ENCODE measurements at places on chromosomes 7 and 10. TPM values are rescaled to one million over a fixed set of nuclear protein-coding genes. Genes with fewer than 3 reads are reported as not detected.

GRCh38 chr10:96902731-96903358, 70.7 kb downstream of the LCOR start:
- DNase-seq, result no peak

DNA sequence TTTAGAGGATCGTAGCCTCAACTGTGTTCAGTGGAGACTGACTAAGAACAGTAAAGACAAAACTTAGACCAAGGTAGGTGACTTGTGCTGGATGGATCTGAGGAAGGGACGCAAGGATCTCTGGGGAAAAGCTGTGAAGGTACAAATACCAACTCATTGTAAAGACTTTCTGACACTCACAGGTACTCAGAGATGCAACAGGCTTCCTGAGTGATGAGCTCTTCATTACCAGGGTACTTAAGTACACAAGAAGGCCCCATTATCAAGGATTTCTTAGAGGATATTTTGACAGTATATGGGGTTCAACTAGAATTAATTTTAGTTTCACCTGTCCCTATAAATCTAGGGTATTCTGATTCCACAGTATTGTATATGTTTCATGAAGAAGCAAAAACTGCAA, 440.7 kb downstream of the PLXDC2 start:
- no peak for DNase-seq

DNA sequence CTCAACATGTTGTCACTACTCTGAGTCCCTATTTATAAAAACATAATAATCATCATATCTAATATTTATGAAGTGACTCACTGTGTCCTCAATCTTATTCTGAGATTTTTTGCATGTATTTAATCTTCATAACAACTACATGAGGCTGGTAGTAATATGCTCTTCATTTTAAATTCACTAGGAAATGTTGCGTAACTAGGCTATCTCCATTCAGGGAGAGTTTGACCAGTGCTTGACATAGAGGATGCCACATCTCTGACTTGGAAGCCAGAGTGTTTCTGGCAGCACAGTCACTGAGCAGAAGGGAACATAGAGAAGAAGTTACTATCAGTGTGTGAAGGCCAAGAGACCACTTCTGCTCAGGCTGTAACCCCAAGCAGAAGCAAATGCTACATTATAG, 88.9 kb downstream of the FAM13C start:
- DNase-seq, result no peak

GRCh38 chr7:120927454-120928103, 23.0 kb upstream of the ING3 start:
- no peak for DNase-seq

The EIF4H gene
- polyA plus RNA-seq, result 298 TPM

The SAMD9L gene
- polyA plus RNA-seq, result 3.3 TPM

- DNase-seq, result no peak
These were observed 107.4 kb downstream of the CDH23 start for GRCh38 chr10:71504168-71504567.

- DNase-seq, result no peak
These were observed 38.6 kb upstream of the ADD3 start for GRCh38 chr10:109968953-109969759.

- no peak for DNase-seq
These were observed 29.4 kb downstream of the ZNRF2 start for GRCh38 chr7:30313793-30314192.

The MMD2 gene
- polyA plus RNA-seq, result not detected

GRCh38 chr7:7210475-7211237, 28.3 kb downstream of the C1GALT1 start:
- DNase-seq, result no peak

DNA sequence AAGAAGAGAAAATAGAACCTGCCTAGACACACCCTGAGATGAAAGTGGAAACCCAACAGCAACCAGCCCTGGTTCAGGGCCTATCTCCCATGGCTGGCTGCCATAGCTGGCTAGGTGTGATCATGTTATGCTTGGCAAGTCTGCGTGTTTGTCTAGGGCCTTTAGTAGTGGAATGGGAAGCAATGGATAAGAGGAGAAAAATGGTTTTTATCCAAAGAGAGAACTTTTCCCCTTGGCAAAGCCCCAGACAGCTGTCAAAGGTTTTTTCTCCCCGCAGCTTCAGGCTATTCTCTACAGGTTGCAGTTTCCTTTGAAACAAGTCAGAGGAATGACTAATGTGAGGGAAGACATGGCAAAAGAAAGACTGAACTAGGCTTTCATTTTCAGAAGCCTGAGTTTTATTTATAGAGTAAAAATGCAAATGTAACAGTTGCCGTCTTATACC, 161.5 kb downstream of the SEMA3D start:
- DNase-seq, result no peak

- no peak for DNase-seq
These were observed 362.0 kb upstream of the NFE2L3 start for GRCh38 chr7:25789701-25790640.

- no peak for DNase-seq
These were observed 33.2 kb upstream of the TLX1 start for GRCh38 chr10:101097881-101098280.
